Dermis microvascular lymphatic vessel endothelial cell (primary cell): ENCODE measurements at places on chromosomes 6 and 20. TPM values are rescaled to one million over a fixed set of nuclear protein-coding genes. Genes with fewer than 3 reads are reported as not detected.

The PPIL6 gene
- 0.39 and 0.76 TPM in 2 replicates for total RNA-seq

The OR2J3 gene
- not detected in 2 replicates for total RNA-seq

The CLPSL1 gene
- not detected in 2 replicates for total RNA-seq

The FNDC11 gene
- 1.1 and 1.3 TPM in 2 replicates for total RNA-seq

The KCNQ2 gene
- not detected in 2 replicates for total RNA-seq

The SPATA25 gene
- 0.51 and 1.0 TPM in 2 replicates for total RNA-seq

The TMC2 gene
- total RNA-seq: not detected in 2 replicates

The NOL7 gene
- total RNA-seq: 28.7 and 40.4 TPM in 2 replicates

The PKIB gene
- 0.13 TPM in 2 replicates for total RNA-seq

The SCRT2 gene
- not detected in 2 replicates for total RNA-seq

The KCNK15 gene
- not detected in 2 replicates for total RNA-seq

The KIF6 gene
- 0.13 and 0.38 TPM in 2 replicates for total RNA-seq

The OXT gene
- not detected in 2 replicates for total RNA-seq

The SCGN gene
- under 0.01 TPM in 1 of 2 replicates, not detected in the other for total RNA-seq

The BMP7 gene
- not detected in 2 replicates for total RNA-seq

The ANKRD66 gene
- total RNA-seq: not detected in 2 replicates

The MRPS18B gene
- 35.9 and 60.9 TPM in 2 replicates for total RNA-seq

The RAB32 gene
- 81.5 and 85.6 TPM in 2 replicates for total RNA-seq

The RHAG gene
- total RNA-seq: not detected in 2 replicates

The PNPLA1 gene
- total RNA-seq: not detected in 2 replicates

The ADGRG6 gene
- total RNA-seq: 3.3 and 7.6 TPM in 2 replicates

The OPRL1 gene
- total RNA-seq: 2.3 and 2.7 TPM in 2 replicates

The DNAJC5 gene
- total RNA-seq: 67.3 and 89.9 TPM in 2 replicates

The GLP1R gene
- total RNA-seq: not detected in 2 replicates

The CFAP206 gene
- 0.13 TPM in 2 replicates for total RNA-seq

The THBD gene
- total RNA-seq: 7.7 and 9.6 TPM in 2 replicates

The FGD2 gene
- total RNA-seq: not detected in 2 replicates

The PRSS16 gene
- not detected in 2 replicates for total RNA-seq

The ANKRD6 gene
- 4.9 and 14.4 TPM in 2 replicates for total RNA-seq

The ADGB gene
- not detected in 2 replicates for total RNA-seq
